ENCODE measurements at places on chromosomes 7 and 10.

DNA sequence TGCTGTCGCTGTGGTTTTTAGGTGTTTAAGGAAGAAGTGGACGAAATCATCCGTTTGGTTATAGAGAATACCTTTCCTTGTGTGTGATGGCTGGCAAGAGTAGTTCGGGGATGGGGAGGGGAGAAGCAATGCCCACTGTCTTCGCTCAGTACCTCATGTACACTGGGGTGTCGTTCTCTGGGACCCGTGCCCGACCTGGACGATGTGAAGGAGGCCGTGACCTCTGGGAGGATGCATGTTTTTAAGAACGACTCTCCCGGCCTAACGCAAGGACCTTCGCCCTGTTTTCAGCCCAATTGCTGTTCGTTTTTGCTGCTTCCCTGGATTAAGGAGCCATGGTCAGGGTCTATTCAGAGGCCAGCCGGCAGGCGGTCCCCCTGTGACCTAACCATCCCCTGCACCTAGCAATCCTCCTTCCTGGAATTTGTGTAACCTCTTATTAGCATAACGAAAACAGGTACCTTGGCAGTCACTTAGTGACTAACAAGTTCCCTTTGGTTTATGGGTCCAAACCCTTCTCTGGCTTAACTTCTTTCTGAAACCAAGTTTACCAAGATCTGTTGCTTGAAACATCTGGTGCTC lies 1.3 kb downstream of the NFE2L3 start:
- peaks cover 2% of the 10 kb centered on the region for H3K36me3 ChIP-seq
- no peak for DNase-seq
- H3K27me3 ChIP-seq, result no peaks in the 10 kb centered on the region
- H3K4me1 ChIP-seq, result peaks cover 47% of the 10 kb centered on the region
- peak overlapping the region; percentile 98 for H3K27ac ChIP-seq

- no peak for DNase-seq
- H3K4me3 ChIP-seq, result no peak overlapping the region
Measured at GRCh38 chr10:71015674-71016073, 127.3 kb upstream of the PCBD1 start.

GRCh38 chr7:77822269-77822668 lies 23.7 kb downstream of the PHTF2 start:
- H3K27me3 ChIP-seq, result no peaks in the 10 kb centered on the region
- H3K36me3 ChIP-seq, result peaks cover 6% of the 10 kb centered on the region
- peaks cover 18% of the 10 kb centered on the region for H3K4me1 ChIP-seq
- no peak for DNase-seq

DNA sequence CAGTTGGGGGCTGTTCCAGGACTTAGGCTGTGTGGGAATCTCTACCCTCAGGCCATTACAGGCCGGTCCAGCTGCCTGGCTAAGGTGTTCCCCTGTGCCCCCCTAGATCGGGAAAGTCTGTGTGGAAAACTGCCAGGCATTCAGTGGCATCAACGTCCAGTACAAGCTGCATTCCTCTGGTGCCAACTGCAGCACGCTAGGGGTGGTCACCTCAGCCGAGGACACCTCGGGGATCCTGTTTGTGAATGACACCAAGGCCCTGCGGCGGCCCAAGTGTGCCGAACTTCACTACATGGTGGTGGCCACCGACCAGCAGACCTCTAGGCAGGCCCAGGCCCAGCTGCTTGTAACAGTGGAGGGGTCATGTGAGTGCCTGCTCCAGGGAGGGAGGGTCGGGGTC lies 27.1 kb upstream of the CSGALNACT2 start:
- DNase-seq, result no peak
- H3K4me3 ChIP-seq, result no peak overlapping the region
- no peaks in the 10 kb centered on the region for H3K4me1 ChIP-seq
- H3K27me3 ChIP-seq, result no peaks in the 10 kb centered on the region
- H3K36me3 ChIP-seq, result no peaks in the 10 kb centered on the region
- H3K27ac ChIP-seq, result no peak overlapping the region

GRCh38 chr10:21424459-21424861 lies 101.0 kb downstream of the SKIDA1 start:
- no peak for DNase-seq
- no peaks in the 10 kb centered on the region for H3K4me1 ChIP-seq
- H3K27me3 ChIP-seq, result peaks cover 5% of the 10 kb centered on the region
- H3K4me3 ChIP-seq, result no peak overlapping the region
- no peaks in the 10 kb centered on the region for H3K36me3 ChIP-seq

DNA sequence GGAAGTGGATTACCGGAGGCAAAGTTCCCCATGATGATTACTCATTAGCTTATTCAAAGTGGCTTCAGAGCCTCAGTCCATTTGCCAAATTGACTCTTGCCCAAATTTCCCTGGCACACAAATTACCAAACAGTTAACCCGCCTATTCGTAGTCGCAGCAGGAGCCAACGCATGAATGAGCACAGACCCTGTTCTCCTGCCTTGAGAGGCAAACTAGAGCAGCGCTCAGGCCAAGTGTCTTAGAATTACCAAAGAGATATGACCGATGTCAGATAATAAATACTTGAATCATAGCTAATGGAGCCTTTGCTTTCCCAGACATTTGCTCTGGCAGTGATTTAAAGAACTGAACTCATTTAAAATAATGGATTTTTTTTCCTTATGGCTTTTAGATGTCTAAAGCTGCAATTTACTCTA lies 64.9 kb downstream of the CTTNBP2 start:
- H3K4me1 ChIP-seq, result no peaks in the 10 kb centered on the region
- H3K36me3 ChIP-seq, result no peaks in the 10 kb centered on the region
- H3K27me3 ChIP-seq, result no peaks in the 10 kb centered on the region
- no peak overlapping the region for H3K4me3 ChIP-seq

- H3K27me3 ChIP-seq, result peaks cover 22% of the 10 kb centered on the region
- H3K36me3 ChIP-seq, result peaks cover 4% of the 10 kb centered on the region
- no peak for DNase-seq
- H3K27ac ChIP-seq, result no peak overlapping the region
- no peak overlapping the region for H3K4me3 ChIP-seq
Measured at GRCh38 chr7:101664436-101664835, 35.3 kb upstream of the MYL10 start.

DNA sequence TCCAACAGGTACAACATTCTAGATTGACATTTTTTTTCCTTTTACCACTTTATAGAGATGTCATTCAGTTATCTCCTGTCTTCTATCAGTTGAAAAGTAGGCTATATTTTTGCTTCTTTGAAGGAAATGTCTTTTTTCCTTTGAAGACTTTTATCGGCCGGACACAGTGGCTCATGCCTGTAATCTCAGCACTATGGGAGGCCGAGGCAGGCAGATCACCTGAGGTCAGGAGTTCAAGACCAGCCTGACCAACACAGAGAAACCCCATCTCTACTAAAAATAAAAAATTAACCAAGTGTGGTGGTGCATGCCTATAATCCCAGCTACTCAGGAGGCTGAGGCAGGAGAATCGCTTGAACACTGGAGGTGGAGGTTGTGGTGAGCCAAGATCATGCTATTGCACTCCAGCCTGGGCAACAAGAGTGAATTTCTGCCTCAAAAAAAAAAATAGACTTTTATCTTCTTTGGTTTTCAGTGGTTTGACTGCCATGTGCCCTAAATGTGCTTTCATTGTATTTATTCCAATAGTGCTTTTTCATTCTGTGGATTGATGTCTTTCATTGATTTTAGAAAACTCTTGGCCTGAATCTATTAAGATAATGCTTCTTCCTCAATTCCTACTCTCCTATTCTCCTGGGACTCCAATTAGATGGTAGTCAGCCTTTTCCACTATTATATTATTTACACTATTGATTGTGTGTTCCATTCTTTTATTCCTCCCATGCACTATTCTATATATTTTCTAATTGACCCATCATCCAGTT lies 84.6 kb downstream of the IMMP2L start:
- H3K4me3 ChIP-seq, result no peak overlapping the region
- peaks cover 11% of the 10 kb centered on the region for H3K36me3 ChIP-seq
- no peaks in the 10 kb centered on the region for H3K27me3 ChIP-seq
- no peaks in the 10 kb centered on the region for H3K4me1 ChIP-seq

GRCh38 chr7:93992421-93993110 lies 11.6 kb downstream of the BET1 start:
- peaks cover 2% of the 10 kb centered on the region for H3K36me3 ChIP-seq
- no peak for DNase-seq
- no peak overlapping the region for H3K27ac ChIP-seq
- H3K4me1 ChIP-seq, result peaks cover 6% of the 10 kb centered on the region
- H3K27me3 ChIP-seq, result no peaks in the 10 kb centered on the region

DNA sequence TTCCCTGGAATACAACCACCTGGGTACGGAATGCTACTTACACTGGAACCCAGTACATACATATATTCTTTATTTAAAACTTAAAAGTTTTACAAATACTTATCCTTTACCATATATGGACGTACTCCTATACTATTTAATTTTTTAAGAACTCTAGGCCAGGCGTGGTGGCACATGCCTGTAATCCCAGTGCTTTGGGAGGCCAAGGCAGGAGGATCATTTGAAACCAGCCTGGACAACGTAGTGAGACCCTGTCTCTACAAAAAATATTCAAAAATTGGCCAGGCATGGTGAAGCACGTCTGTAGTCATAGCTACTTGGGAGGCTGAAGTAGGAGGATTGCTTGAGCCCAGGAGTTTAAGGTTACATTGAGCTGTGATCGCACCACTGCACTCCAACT lies 2.0 kb downstream of the RBM28 start:
- H3K27ac ChIP-seq, result peak overlapping the region; percentile 16
- peak overlapping the region; percentile 45 for H3K4me3 ChIP-seq
- no peaks in the 10 kb centered on the region for H3K27me3 ChIP-seq
- peaks cover 5% of the 10 kb centered on the region for H3K36me3 ChIP-seq
- no peak for DNase-seq

DNA sequence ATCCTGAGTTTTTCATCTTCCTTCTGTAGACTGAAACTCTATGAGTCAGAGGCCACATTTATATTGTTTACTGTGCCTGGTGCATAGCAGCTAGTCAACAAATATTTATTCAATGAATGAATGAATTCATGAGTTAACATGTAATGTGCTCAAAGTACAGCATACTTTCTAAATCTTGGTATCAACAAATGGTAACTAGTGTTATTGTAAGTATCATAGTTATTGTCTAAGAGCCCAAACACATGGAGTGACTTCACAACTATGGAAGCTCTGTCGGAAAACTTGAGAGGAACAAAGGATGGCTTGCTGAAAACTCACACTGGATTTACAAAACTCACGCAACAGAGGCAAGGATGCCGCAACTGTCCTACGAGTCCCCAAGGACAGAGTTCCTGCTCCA lies 35.9 kb downstream of the DENND2A start:
- H3K36me3 ChIP-seq, result peaks cover 6% of the 10 kb centered on the region
- H3K4me3 ChIP-seq, result no peak overlapping the region
- peaks cover 36% of the 10 kb centered on the region for H3K27me3 ChIP-seq
- H3K4me1 ChIP-seq, result peaks cover 2% of the 10 kb centered on the region
- no peak overlapping the region for H3K27ac ChIP-seq

GRCh38 chr7:25840209-25840792 lies 311.7 kb upstream of the NFE2L3 start:
- H3K36me3 ChIP-seq, result no peaks in the 10 kb centered on the region
- no peaks in the 10 kb centered on the region for H3K4me1 ChIP-seq
- H3K27ac ChIP-seq, result no peak overlapping the region
- DNase-seq, result no peak
- H3K27me3 ChIP-seq, result peaks cover 57% of the 10 kb centered on the region

DNA sequence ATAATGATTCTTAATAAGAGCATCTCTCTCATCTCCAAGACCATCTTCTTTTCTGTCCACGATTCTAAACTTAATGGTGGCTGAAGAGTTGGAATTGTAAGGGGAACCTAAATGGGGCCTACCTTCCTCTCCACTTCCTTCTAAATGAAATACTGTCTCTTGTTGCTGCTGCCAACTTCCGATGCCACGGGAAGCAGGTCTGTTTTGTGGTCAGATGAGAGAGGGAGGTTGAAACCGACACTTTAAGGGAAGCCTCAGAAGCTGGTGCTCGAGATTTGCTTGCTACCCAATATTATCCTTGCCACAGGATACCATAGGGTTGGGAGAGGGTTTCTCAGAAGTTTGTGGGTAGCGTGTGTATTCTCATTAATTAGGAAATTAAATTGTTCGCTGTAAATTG lies 464.1 kb downstream of the SUGCT start:
- no peaks in the 10 kb centered on the region for H3K27me3 ChIP-seq
- H3K4me1 ChIP-seq, result no peaks in the 10 kb centered on the region
- H3K27ac ChIP-seq, result no peak overlapping the region
- H3K36me3 ChIP-seq, result no peaks in the 10 kb centered on the region
- no peak overlapping the region for H3K4me3 ChIP-seq
- no peak for DNase-seq

GRCh38 chr7:85205754-85206153 lies 18.9 kb upstream of the SEMA3D start:
- H3K27me3 ChIP-seq, result no peaks in the 10 kb centered on the region
- no peaks in the 10 kb centered on the region for H3K4me1 ChIP-seq
- no peaks in the 10 kb centered on the region for H3K36me3 ChIP-seq
- H3K27ac ChIP-seq, result no peak overlapping the region
- H3K4me3 ChIP-seq, result no peak overlapping the region

DNA sequence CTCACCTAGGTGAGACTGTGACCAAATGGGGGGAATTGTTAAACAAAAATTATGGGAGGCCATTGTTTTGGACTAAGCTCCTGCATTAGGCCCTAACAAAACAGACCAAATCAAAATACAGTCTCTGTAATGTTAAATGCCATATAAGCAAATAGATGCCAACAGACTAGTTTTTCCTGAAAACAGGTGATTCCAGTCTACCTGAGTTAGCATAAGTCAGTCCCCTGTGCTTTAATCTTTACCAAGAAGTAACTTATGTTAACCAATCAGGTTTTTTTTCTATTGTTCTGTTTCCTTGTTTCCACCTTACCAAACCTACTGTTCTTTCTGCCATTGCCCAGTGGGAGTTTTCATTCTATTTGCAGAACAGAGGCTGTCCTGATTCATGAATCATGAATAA lies 48.0 kb downstream of the PDZD8 start:
- H3K4me3 ChIP-seq, result no peak overlapping the region
- no peak overlapping the region for H3K27ac ChIP-seq
- H3K27me3 ChIP-seq, result no peaks in the 10 kb centered on the region

DNA sequence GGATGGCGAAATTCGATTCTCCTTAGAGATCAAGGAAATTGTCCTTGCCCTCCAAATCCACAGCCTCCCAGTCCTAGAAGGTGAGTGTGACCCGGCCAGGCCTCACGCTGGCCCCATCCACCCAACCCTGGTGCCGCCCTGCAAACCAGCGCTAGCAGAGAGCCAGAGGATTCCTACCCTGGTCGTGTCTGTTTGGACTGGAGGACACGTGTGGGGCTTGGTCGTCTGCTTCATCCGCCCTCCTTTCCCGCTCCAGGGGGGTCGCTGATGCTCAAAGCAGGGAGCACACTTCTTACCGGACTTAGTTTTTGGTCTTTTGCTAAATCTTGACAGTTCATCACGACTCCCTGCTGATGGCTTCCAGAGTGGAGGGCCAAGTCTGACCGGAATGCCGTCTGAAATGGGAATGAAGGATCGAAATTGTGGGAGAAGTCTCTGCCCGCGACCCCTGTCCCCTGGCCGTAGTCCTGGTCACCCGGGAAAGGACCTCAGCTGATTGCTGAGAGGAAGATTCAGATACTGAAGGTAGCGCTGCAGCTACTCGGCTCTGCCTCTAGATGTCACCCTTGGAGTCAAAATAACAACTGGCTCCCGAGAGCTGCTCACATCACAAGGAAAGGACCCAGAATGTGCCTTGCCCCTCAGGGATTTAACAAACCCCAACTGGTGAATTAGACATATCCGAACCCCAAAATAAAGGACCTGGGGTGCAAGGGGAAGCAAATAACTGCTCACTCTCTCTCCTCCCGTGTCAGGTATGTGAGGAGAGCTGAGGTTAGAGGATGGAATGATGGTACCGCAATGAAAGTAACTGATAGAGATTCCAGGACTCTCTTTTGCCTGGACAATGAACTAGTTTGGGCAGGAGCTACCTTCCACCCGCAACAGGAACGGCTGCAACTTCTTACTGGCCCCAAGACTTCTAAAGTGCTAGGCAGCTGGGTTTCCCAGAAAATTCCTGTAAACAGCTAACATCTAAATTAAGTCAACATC lies 23.5 kb upstream of the ORC5 start:
- H3K4me1 ChIP-seq, result no peaks in the 10 kb centered on the region
- no peaks in the 10 kb centered on the region for H3K36me3 ChIP-seq
- no peak overlapping the region for H3K4me3 ChIP-seq
- DNase-seq, result peak; percentile 9
